ENCODE measurements at places on chromosomes 3 and 15.

DNA sequence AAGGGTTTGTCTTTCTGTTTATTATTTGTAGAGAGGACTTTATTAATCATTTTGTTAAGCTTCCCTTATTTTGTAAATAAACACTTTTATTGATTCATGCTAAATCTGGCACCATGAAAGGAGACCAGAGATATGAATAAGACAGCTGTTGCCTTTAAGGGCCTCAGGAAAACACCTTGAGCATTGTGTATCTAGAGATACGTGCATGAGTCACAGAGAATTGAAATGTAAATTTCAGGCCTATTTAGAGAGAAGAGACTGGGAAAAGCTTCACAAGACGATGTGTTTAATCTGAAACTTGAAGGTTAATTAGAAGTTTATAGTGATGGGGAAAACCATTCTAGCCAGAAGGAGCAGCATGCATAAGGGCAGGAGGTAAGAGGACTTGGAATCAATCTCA, 28.6 kb upstream of the UTS2B start:
- DNase-seq: no peak

DNA sequence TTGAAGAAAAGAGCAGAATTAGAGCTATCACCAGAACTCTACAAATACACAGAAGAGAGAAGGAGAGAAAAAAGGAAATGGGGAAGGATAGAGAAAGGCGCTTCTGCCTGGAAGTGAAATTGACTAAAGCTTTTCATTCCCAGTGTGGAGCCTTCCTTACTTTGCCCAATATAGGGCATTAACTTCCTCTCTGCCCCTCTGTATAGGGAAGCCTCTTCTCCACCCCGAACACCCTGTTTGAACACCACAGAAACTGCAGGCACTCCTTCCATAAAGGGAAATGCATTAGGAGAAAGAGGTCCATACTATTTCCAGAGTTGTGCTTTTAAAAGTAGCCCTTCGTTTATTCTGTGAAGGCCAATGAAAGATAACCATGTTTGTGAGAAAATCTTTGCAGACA, 248.5 kb downstream of the RAP2B start:
- DNase-seq: no peak

GRCh38 chr3:5231074-5231473, 43.6 kb downstream of the EDEM1 start:
- no peak for DNase-seq

DNA sequence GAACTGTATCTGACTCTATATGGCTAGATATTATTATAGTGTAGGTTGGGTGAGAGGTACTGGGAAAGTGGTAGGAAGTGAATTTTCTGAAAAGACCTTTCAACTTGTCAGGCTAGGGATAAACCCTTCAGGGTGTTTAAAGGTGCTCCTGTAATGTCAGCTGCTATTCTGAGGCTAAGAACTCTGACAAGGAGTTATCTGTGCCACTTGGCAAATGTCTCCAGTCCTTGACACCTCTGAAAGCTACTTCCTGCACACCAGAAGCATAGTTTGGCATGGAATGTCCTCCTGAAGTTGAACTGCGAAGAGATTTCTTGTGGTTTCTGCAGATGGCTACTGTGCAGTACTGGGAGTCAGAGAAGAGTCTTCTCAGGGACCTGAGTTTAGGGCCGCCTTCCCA, 194.3 kb downstream of the CDIN1 start:
- no peak for DNase-seq

GRCh38 chr3:138888560-138888959, 53.8 kb upstream of the PIK3CB start:
- DNase-seq: no peak

- no peak for DNase-seq
Observed at GRCh38 chr3:111610189-111610588, 15.0 kb upstream of the ZBED2 start.

DNA sequence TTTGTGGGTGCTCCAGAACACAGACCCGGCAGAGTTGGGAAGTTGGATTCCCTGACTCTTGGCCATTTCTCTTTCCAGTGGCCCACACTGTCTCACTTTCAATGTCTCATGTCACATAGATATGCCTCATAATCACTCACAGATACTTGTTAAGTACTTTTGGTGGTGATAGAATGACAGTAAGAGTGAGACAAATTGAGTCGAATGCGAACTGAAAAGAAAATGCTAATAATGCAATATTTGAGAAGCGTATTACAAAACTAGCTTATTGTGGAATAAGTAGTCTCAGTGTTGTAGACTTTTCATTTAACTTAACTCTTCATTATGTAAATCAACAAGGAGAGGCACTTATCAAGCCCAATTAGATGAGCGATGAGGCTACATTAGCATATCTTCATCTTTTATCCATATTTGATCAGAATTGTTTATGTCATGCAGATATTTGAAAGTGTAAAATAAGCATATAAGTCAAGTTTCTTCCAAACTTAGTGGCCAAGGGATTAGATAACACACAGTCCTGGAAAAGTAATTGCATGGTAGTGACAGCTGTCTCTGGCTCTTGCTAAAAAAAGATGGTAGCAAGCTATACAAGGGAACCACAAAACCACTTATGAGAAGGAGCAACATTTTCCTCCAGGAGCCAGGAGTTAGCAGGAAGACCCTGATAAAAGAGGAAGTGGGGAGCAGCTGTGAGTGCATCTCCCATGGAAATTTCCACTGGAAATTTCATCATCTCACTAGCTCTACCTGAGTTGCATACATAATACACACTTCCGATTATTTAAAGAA, 243.6 kb downstream of the ARRDC4 start:
- no peak for DNase-seq

- DNase-seq: no peak
Observed at GRCh38 chr3:25587094-25587493, 77.6 kb downstream of the TOP2B start.

GRCh38 chr15:45586601-45587094, 531 bp upstream of the BLOC1S6 start:
- no peak for DNase-seq

DNA sequence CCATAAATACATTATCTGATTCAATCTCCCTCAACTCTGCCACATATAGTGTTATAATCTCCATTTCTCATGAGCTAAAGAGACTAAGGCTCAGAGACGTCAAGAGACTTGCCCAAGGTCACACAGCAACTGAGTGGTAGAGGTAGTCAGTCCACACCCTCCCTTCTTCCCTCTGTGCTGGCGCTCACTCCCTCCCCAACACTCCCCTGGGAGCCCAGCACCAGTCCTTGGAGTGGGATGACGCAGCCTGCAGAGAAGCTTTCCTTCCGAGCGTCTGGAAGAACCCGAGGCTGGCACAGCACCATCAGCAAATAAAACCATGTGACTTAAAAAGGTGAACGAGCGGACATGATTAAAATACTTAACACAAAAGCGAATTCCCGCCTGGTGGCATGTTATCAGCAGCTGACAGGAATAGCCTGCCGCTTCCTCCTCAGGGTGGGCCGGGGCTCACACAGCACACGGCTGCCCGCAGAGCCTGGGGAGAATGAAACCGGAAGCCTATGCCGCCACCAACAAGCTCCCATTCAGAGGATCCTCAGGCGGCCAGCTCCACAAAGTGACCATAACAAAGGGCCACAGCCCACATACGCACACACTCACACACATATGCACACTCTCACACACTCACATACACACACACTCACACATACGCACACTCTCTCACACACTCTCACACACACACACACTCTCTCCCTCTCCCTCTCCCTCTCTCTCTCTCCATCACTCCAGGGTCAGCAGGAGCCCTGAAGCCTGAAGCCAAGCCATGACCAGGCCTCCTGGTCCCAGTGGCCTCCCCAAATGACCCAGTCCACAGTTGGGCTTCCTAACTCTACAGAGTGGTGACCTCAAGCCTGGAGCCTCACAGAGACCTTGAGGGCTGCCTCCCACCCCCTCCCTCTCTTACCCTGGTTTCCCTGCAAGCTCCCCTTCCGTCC, 120.5 kb downstream of the XXYLT1 start:
- no peak for DNase-seq

DNA sequence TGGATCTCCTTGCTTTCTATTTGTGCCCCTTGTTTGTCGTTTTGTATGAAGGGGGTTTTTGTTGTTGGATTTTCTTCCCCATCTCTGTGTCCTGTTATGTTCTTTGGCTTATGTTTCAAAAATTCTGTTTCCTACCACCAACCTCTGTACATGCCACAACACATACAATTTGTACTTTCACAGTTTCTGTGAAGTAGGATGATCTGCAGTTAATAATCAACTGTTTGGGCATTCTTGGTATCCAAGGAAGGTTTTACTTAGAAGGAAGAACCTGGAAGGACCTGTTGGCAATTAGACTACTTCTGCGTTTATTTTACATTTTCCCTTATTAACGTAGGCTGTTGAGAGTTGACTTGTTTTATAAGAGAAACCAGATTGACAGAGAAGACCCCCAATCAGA, 8.3 kb downstream of the SETD5 start:
- DNase-seq: no peak

DNA sequence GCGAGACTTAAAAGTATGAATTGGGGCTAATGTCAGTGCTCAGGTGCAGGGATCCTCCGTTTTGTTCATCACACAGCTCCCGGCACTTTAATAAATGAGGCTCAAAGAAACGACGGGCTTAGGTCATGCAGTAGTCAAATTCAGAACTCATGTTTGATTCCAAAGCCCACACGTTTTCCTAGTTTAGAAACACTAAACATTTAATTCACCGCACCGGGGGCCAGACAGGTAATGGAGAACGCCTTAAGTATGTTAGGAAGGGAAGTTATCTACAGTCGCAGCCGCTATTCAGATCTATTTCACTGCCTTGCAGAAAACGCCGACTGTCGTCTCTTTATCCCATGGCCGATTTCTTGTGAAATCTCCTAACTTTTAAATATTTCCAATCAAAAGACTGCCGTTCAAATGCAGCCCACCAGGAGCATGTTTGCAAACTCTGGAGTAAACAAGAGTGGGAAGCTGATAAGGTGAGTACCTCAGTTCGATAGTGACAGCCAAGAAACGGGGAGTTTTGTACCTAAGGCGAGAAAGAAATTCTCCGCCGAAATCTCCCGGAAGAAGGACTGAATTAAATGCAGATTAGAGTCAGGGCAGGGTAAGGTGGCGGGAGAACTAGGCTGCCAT, 569 bp downstream of the HIGD2B start:
- no peak for DNase-seq

GRCh38 chr15:42591238-42591934, 16.0 kb downstream of the STARD9 start:
- no peak for DNase-seq

Measured in NCI-H1930 (cell line).